ENCODE measurements at places on chromosomes 5 and 9.

GRCh38 chr5:145976431-145977155 is 40.2 kb downstream of the SH3RF2 start:
- DNase-seq, result no peak

DNA sequence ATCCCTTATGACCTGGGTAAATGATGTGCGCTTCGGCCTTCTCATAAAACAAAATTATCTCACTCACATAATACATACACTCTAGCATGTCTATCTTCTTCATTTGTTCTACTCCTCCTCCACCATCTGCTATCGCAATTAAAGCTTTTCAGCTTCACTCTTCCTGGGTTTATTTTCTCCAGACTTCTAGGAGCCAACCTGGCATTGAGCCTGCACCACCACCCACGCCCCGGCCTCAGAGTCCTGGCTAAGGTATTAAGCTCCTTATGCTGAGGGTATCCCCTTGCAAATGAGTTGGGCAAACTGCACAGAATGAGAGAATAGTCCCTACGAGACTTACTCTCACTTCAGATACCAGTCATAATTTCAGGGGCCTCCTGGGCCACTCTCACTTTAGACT is 236.1 kb upstream of the CDH12 start:
- DNase-seq, result no peak

DNA sequence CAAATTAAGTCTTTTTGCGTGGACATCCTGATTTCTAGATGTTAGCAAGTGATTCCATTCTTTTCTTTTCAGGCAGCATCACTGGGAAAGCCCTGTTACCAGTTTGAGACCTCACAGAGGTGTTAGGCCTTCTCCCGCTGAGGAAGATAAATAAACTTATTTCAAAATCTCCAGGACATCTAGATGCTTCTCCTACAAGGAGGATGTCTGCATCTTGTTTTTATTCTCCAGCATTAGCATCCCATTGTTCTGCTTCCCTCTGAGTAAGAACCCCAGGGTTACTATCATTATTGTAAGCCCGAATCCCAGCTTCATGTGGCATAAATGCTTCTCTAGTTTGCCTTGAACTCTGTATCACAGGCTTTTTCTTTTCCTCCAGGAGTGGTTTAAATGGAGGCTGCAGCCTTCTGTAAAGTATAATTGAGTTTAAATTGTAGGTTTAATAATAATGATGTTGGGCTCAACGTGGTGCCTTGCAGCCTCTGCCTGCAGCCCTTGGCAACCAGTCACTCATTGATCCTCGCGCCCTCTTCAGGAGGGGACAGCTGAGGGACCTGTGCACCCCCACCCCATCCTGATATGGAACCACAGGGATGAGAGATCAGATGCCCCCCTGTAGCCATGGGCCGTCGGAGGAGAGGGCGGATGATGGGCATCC is 114.9 kb downstream of the PDZD2 start:
- DNase-seq, result no peak

DNA sequence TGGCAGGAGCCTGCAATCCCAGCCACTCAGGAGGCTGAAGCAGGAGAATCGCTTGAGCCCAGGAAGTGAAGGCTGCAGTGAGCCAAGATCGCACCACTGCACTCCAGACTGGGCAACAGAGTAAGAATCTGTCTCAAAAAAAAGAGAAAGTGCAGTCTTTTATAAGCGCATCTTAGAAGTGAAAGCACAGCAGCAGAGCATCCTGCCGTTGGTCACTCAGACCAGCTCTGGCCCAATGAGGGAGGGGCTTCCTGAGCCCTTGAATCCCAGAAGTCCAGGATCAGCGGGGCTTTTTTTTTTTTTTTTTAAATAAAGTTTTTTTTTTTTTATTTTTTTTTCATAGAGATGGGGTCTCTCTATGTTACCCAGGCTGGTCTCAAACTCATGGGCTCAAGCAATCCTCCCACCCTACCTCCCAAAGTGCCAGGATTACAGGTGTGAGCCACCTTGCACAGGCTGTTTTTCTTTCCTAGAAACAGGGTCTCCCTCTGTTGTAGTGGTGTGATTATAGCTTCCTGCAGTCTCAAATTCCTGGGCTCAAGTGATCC is 42.3 kb downstream of the NAIF1 start:
- no peak for DNase-seq

DNA sequence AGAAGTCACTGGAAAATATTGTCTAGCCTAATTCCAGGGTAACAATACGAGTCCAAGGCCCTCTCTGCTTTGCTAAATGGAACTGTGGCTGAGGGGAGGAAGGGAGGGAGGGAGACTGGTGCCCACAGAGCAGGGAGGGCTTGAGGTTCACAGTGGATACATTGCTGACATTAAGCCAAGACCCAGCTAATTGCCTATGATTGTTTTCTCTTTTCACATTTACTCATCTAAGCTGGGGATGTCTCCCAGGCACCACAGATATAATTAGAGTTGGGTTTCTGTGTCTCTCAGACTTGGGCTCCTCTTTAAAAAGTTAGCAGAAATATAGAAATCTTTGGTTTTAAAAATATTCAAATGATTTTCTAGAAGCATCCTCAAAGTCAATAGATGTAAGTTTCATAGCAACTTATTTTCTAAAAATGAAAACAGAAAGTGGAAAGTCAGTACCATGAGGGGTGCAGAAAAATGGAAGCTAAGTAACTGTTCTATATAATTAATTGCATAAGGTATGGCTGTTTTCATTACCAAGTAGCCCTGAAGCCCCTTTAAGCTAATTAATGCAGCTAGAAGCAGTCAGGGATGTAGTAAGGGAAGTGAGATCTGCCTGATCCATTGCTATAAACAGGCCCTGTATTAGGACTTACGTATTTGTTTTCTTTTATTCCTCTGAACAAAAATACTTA is 259.8 kb downstream of the NDUFS4 start:
- no peak for DNase-seq

DNA sequence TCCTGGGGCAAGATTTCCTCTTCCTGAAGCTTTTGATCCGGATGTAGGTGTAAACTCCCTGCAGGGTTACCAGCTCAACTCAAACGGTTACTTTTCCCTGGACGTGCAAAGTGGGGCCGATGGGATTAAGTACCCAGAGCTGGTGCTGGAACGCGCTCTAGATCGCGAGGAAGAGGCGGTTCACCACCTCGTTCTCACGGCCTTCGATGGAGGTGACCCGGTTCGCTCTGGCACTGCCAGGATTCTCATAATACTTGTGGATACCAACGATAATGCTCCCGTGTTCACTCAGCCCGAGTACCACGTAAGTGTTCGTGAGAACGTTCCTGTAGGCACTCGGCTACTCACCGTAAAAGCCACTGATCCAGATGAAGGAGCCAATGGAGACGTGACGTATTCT is 820 bp downstream of the PCDHGA4 start:
- no peak for DNase-seq

DNA sequence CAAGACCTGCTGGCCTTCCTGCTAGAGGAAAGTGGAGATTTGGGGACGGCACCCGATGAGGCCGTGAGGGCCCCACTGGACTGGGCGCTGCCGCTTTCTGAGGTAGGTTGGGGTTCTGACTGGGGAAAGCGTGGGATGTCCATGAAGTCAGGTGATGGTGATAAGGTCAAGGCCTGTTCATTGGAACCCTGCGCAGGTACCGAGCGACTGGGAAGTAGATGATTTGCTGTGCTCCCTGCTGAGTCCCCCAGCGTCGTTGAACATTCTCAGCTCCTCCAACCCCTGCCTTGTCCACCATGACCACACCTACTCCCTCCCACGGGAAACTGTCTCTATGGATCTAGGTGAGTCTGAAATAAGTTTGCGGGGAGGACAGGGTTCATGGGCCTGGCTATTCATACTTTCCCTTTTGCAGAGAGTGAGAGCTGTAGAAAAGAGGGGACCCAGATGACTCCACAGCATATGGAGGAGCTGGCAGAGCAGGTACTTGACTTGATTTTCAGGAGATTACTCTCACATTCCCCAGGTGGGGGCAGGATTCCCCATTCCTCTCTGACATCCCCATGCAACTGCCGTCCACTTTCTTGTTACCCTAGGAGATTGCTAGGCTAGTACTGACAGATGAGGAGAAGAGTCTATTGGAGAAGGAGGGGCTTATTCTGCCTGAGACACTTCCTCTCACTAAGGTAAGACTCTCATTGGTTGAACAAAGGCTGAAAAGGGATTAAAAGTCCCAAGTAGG is 505 bp downstream of the CREB3 start:
- no peak for DNase-seq

All from stimulated activated CD8-positive, alpha-beta memory T cell treated with anti-CD3 and anti-CD28 coated beads, Interleukin-15, amount 100 ng/mL, for 1 hour (primary cell).